Endodermal cell (in vitro differentiated cells): ENCODE measurements at places on chromosomes 13 and 19.

- peaks cover 82% of the 10 kb centered on the region for H3K27me3 ChIP-seq
- no peak overlapping the region for H3K27ac ChIP-seq
- DNase-seq = no peak
- no peaks in the 10 kb centered on the region for H3K4me1 ChIP-seq
- H3K4me3 ChIP-seq = no peak overlapping the region
These were observed 21.2 kb downstream of the RCBTB2 start for GRCh38 chr13:48511621-48512230.

GRCh38 chr13:44768775-44769581 lies 192.8 kb upstream of the TSC22D1 start:
- no peak overlapping the region for H3K4me3 ChIP-seq

DNA sequence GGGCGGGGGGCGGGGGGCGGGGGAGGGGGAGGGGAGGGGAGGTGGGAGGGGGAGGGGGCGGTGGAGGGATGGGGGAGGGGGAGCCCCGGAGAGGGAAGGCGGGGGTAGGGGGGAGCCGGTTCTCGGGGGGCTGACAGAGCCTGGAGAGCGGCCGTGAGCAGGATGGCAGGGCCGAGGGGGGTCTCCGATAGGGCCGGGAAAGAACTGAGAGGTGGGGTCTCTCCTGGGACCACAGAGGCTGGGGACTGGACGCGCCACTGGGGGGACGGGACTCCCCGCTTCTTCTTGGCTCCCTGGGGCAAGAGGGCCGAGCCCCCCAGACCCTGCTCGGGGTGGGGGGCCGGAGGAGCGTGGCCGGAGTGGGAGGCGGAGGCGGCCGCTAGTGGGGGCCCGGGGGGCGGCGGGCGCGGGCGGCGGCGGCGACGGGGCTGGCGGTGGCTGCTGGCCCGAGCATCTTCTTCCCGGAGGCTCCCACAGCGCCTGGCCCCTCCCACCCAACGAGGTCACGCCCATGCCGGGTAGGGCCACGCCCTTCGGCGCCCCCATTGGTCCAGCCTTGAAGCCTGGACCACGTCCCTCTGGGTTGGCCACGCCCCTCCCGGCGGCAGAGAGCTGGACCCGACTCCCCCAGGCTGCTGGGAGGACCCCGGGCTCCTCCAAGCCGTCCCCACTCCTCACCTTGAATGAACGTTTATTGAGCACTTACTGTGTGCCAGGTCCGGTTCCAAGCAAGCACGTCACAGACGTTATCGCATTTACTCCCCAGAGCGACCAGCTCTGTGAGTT lies at the start of gene NOVA2:
Gene NOVA2 (minus strand): TSS at position 313 of the 786 bp plus-strand sequence. CDS start 514 bp downstream, outside the sequence.
- peaks cover 76% of the 10 kb centered on the region for H3K27me3 ChIP-seq
- DNase-seq = peak; percentile 98
- H3K27ac ChIP-seq = no peak within 1 kb of the TSS
- no peaks in the 10 kb centered on the region for H3K36me3 ChIP-seq

GRCh38 chr19:3451451-3451866 lies 28.9 kb downstream of the SMIM24 start:
- H3K36me3 ChIP-seq = no peaks in the 10 kb centered on the region
- no peak for DNase-seq
- H3K27me3 ChIP-seq = no peaks in the 10 kb centered on the region
- H3K4me3 ChIP-seq = no peak overlapping the region
- peaks cover 3% of the 10 kb centered on the region for H3K4me1 ChIP-seq
- H3K27ac ChIP-seq = no peak overlapping the region

- H3K4me1 ChIP-seq = no peaks in the 10 kb centered on the region
- peak overlapping the region; percentile 77 for H3K4me3 ChIP-seq
- no peak overlapping the region for H3K27ac ChIP-seq
- DNase-seq = peak; percentile 89
- H3K36me3 ChIP-seq = no peaks in the 10 kb centered on the region
These were observed 1.2 kb downstream of the CGB7 start for GRCh38 chr19:49056101-49056901.

- no peak overlapping the region for H3K4me3 ChIP-seq
- no peak overlapping the region for H3K27ac ChIP-seq
- H3K4me1 ChIP-seq = no peaks in the 10 kb centered on the region
- H3K36me3 ChIP-seq = no peaks in the 10 kb centered on the region
- peaks cover 31% of the 10 kb centered on the region for H3K27me3 ChIP-seq
- peak; percentile 85 for DNase-seq
These were observed 30.1 kb upstream of the OLFM2 start for GRCh38 chr19:9966448-9966847.

DNA sequence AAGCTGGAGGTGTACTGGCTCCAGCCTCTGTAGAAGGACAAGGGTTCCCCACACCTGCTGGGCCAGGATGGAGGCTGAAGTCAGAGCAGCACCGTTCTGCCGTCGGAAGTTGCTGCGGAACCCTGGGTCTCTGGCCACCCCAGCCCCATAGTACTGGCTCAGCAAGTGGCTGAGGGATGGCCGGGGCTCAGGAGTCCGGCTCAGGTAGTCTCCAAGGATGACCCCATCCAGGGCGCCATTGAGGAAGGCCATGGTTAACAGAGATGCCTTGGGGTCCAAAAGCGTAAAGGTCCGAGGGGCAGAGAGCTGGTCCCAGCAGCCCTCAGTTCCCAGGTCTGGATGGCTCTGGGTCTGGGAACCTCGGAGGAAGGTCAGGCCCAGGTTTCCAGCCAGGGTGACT lies 3.7 kb downstream of the PGLYRP2 start:
- no peak overlapping the region for H3K4me3 ChIP-seq
- no peak overlapping the region for H3K27ac ChIP-seq
- DNase-seq = no peak
- H3K36me3 ChIP-seq = no peaks in the 10 kb centered on the region

DNA sequence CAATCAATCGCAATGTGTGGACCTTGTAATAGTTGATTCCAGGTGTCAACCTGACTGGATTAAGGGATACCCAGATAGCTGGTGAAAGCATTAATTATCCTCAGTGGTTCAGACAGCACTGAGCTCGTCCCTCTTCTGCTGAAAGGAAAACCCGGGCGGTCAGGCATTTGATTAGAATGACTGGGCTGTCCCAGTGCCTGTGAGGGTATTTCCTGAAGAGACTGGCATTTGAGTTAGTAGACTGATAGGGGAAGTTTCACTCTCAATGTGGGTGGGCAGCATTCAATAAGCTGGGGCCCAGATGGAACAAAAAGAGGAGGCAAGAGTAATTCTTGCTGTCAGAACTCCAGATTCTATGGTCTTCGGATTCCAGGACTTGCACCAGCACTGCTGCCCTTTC lies 31.9 kb downstream of the KPNA3 start:
- H3K27ac ChIP-seq = no peak overlapping the region
- H3K27me3 ChIP-seq = no peaks in the 10 kb centered on the region
- H3K4me1 ChIP-seq = no peaks in the 10 kb centered on the region
- H3K4me3 ChIP-seq = peak overlapping the region; percentile 5
- DNase-seq = no peak

GRCh38 chr19:10586396-10586795 lies 716 bp downstream of the AP1M2 start:
- no peak for DNase-seq
- no peaks in the 10 kb centered on the region for H3K36me3 ChIP-seq

DNA sequence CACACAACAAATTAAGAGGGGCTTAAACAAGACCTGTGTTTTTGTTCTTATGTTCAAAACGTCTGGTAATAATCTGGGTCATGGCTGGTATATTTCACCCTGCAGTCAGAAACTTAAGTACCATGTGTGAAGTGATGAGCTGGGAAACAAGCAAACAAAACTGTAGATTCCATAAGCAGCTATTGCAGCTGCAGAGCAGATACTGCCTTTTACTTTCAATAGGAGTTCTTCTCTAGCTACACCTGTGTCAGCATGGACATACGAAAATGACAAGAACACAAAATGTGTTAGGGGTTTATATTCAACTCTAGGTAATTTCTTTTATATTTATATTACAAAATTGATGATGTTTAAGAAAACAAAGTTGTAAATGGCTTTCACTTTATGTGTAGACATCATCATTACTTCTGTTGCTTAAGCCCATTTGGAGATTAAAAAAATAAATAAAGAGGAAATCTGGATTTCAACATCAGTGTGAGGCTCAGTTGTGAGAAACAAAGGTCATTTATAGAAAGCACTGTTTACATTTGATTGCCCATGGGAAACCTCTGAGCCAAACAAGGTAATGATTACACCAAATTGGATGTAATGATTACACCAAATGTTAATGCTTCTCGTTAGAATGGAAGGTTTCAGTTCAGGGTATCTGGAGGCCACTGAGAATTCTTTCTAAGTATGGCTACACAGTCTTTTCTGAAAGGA lies 451.0 kb upstream of the SLC10A2 start:
- no peak for DNase-seq
- no peak overlapping the region for H3K27ac ChIP-seq
- H3K4me1 ChIP-seq = peaks cover 8% of the 10 kb centered on the region
- no peak overlapping the region for H3K4me3 ChIP-seq
- H3K27me3 ChIP-seq = no peaks in the 10 kb centered on the region
- no peaks in the 10 kb centered on the region for H3K36me3 ChIP-seq

- peak; percentile 77 for DNase-seq
- no peaks in the 10 kb centered on the region for H3K36me3 ChIP-seq
- no peaks in the 10 kb centered on the region for H3K4me1 ChIP-seq
- H3K4me3 ChIP-seq = no peak overlapping the region
- H3K27ac ChIP-seq = no peak overlapping the region
These were observed 204.9 kb downstream of the ZIC5 start for GRCh38 chr13:99766641-99767045.

DNA sequence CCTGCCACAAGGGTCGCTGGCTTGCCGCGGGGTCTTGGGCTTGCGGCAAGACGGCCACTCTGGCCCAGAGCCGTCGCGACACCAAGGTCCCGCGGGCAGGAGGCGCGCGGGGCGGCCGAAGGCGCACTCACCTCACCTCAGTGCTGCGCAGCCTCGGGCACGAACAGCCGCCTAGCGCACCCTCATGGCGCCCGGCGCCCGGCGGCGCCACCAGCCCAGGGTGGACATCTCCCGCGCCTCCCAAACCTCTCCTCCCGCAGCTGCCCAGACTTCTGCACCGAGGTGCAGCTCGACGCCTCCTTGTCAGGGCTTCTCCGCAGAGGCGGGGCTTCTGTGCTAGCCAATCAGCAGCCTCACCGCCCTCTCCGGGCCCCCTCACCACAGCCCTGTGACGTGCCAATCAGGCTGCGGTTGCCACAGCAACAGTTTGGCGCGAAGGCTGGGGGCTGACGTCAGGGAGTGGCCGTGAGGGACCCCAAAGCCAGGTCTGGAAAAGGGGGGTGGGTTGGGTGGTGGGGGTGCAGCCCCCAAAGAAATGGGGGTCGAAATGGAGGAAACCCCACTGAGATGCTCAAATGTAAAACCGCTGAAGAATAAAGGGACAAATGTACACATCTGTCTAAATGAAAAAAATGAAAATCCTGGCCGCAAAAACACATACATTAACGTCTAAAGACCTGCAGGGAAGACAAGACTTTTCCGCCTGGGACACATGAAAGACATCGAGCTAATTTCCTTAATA lies at the start of the genes PEG3 and ZIM2:
Gene PEG3 (minus strand): TSS at position 276 of the 742 bp plus-strand sequence. CDS start 16,071 bp downstream, outside the sequence.
Gene ZIM2 (minus strand): TSS at position 276 of the 742 bp plus-strand sequence. CDS start 16,449 bp downstream, outside the sequence.
- no peaks in the 10 kb centered on the region for H3K4me1 ChIP-seq
- H3K4me3 ChIP-seq = no peak within 1 kb of the TSS
- no peak within 1 kb of the TSS for H3K27ac ChIP-seq
- DNase-seq = no peak

GRCh38 chr19:4278419-4279266 lies at the start of gene SHD:
Gene SHD (plus strand): TSS chr19:4279266. CDS start chr19:4280064, 798 bp downstream.
- H3K36me3 ChIP-seq = no peaks in the 10 kb centered on the region
- H3K4me3 ChIP-seq = peak within 1 kb of the TSS; percentile 71
- peak within 1 kb of the TSS; percentile 44 for H3K27ac ChIP-seq
- no peaks in the 10 kb centered on the region for H3K4me1 ChIP-seq

DNA sequence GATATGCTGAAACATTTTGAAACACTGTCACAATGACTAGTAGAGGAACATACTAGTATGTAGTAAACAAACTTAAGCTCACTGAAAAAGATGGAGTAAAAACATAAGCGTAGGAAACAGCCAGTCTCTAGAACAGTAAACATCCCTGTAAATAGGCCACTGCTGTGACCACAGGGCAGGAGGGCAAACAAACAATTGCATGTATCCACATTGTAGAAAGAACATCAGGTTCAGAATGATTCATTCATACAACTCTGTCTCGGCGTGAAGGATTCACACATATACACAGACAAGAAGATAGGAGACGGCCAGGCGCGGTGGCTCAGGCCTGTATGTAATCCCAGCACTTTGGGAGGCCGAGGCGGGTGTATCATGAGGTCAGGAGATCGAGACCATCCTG lies 390.1 kb downstream of the IRS2 start:
- no peak overlapping the region for H3K4me3 ChIP-seq
- H3K4me1 ChIP-seq = no peaks in the 10 kb centered on the region
- H3K27me3 ChIP-seq = peaks cover 5% of the 10 kb centered on the region
- H3K27ac ChIP-seq = no peak overlapping the region

- H3K27ac ChIP-seq = peak overlapping the region; percentile 94
- peak; percentile 88 for DNase-seq
- H3K4me1 ChIP-seq = no peaks in the 10 kb centered on the region
- H3K4me3 ChIP-seq = peak overlapping the region; percentile 56
- peaks cover 100% of the 10 kb centered on the region for H3K27me3 ChIP-seq
- no peaks in the 10 kb centered on the region for H3K36me3 ChIP-seq
These were observed 6.5 kb downstream of the SOX1 start for GRCh38 chr13:112073245-112074138.

GRCh38 chr13:112067871-112068539 lies 1.1 kb downstream of the SOX1 start:
- peaks cover 93% of the 10 kb centered on the region for H3K27me3 ChIP-seq
- H3K4me3 ChIP-seq = no peak overlapping the region
- no peaks in the 10 kb centered on the region for H3K36me3 ChIP-seq
- H3K4me1 ChIP-seq = no peaks in the 10 kb centered on the region
- DNase-seq = peak; percentile 82

DNA sequence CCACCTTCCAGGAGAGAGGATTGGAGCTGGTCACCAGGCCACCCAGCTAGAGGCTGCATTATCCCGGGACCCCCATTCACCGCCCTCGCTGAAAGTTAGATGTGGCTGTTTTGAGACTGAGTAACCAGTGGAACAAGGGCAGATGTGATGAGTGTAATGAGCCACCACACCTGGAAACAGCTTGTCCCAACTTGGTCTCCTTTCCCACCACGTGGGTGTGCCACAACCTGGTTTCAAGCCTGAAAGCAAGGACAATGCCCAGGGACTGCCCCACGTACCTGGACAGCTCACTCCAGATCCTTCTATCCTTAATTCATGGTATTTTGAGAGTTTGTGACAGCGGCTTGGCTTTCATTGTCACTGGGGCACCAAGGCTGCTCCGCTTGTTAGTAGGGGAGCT lies 7.0 kb downstream of the LGI4 start:
- no peak overlapping the region for H3K4me3 ChIP-seq
- no peaks in the 10 kb centered on the region for H3K36me3 ChIP-seq
- no peaks in the 10 kb centered on the region for H3K4me1 ChIP-seq
- H3K27ac ChIP-seq = no peak overlapping the region
- DNase-seq = no peak

GRCh38 chr13:30026093-30026492 lies 175.7 kb upstream of the UBL3 start:
- H3K4me3 ChIP-seq = no peak overlapping the region
- H3K4me1 ChIP-seq = no peaks in the 10 kb centered on the region
- no peak overlapping the region for H3K27ac ChIP-seq
